ENCODE measurements at places on chromosomes 6 and 20.

DNA sequence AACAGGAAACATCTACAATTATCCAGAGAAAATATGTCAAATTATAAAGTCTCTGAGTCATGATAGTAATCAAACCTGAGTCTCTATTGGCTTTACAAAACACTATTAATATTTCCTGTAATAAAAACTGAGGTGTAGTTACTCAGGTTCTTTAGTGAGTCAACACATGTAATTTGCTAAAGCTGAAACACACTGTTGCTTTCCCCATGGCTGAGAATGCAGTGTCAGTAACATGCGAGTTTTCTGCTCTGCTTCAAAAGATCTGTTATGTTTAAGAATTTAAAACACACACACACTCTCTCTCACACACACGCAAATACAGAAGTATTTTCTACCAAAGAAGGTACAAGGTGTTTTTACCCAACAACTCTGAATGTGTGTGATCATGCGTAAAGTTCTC is 38.6 kb downstream of the ATXN1 start:
- DNase-seq, result no peak

GRCh38 chr20:35238735-35239134 is 12.2 kb downstream of the MMP24 start:
- DNase-seq, result no peak

GRCh38 chr6:16503970-16504415 is 257.3 kb downstream of the ATXN1 start:
- DNase-seq, result peak; percentile 51

GRCh38 chr6:163335671-163336545 is 78.6 kb upstream of the QKI start:
- no peak for DNase-seq

GRCh38 chr20:41373251-41373783 is 6.7 kb upstream of the EMILIN3 start:
- no peak for DNase-seq

- DNase-seq, result peak; percentile 94
These were observed 52.7 kb upstream of the MYB start for GRCh38 chr6:135128268-135128914.

DNA sequence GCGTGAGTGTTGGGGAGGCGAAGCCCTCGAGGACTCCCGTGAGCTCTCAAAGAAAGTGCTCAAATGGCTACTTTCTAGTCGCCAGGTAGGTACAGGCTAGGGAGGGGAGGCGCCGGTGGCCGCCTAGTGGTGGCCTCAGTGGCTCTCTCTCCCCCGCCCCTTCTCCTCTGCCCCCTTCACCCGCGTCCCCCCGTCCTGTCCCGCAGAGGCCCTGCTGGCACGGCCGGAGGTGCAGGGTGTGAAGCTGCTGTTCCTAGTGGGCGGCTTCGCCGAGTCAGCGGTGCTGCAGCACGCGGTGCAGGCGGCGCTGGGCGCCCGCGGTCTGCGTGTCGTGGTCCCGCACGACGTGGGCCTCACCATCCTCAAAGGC is 16.3 kb downstream of the ADISSP start:
- DNase-seq, result no peak

DNA sequence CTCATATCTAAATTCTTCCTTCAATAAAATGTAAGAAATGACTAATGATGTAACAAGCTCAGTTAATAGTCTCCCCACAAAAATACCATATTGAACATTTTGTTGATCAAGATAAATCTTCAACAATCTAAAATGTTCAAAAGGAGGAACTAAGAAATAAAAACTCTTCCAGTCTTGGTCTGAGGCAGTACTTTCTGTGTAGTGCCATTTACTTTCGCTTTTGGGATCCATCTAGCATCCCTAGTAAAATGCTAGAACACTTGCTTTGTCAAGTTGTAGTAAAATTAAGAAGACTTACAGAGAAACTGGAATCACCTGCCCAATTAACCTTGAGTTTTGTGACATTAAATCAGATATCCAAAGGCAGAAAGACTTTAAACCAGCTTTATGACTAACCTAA is 246.4 kb downstream of the KHDRBS2 start:
- no peak for DNase-seq

- DNase-seq, result peak; percentile 45
These were observed 1.3 kb downstream of the TAP1 start for GRCh38 chr6:32852018-32852843.

DNA sequence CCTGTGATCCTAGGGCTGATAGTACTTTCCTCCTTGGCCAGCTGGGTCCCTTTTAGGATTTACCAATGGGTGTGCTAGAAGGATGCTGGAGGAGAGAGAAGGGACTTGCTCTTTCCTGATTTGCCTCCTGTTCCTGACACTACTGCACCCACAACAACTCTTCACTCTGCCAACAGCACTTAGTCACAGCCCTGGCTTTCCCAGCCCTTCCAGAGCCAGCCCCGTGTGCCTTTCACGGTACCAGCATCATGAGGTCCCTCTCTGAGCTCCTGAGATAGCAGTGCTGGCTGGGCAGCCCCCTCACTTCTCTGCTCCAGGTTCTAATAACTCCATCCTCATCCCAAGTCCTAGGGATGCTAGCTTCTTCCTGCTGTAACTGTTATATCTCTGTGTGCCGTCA is 80.9 kb downstream of the DNAH8 start:
- no peak for DNase-seq

DNA sequence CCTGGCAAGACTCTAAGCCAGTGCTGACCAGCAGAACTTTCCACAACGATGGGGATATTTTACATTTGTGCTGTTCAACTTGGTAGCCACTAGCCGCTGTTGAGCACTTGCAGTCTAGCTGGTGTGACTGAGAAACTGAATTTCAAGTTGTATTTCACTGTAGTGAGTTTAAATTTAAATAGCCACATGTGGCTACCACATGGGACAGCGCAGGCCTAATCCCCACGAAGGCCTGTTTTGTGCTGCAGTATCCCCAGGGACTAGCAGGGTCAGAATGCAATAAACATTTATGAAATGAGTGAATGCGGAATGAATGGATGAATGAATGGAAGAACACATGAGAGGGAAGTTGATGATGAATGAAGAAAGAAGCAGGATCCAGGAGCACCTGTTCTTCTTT is 115.8 kb downstream of the TRERF1 start:
- DNase-seq, result no peak

DNA sequence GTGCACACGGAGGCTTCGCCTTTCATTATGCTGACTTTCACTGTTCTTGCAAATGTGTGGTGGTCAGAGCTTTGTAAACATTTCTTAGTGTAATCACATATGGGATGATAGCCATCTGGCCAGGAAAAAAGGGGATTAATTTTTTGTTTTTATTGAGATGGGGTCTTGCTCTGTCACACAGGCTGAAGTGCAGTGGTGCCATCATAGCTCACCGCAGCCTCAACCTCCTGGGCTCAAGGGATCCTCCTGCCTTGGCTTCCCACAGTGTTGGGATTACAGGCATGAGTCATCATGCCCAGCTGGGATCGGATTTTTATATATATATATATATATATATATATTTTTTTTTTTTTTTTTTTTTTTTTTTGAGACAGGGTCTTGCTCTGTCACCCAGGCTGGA is 11.0 kb upstream of the TIAM2 start:
- no peak for DNase-seq

DNA sequence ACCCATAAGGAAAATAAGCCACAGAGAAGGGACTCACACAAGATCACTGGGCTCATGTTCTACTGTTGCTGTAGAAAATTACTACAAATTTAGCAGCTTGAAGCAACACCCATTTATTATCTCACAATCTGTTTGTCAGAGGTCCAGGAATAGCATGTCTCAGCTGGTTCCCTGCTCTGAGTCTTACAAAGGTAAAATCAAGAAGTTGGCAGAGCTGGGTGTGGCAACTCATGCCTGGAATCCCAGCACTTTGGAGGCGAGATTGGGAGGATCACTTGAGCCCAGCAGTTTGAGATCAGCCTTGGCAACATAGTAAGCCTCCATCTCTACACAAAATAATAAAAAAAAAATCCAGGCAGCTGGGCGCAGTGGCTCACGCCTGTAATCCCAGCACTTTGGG is 28.5 kb upstream of the ZNF831 start:
- no peak for DNase-seq

DNA sequence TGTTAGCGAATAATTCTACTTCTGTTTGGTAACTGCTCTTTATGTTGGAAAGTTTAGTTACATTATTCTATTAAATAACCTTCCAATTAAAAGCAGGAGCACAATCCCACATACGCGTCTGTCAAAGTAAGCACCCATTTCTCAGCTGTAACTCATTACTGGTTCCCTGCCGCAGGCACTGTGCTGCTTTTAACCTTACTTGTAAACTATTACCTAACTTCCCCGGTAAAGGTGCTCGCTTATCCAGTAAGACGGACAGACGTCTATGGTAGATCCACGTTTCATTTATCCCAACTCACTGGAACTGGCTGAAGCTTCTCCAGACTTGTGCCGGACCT is 529 bp upstream of the ENPP4 start:
- DNase-seq, result peak; percentile 9

DNA sequence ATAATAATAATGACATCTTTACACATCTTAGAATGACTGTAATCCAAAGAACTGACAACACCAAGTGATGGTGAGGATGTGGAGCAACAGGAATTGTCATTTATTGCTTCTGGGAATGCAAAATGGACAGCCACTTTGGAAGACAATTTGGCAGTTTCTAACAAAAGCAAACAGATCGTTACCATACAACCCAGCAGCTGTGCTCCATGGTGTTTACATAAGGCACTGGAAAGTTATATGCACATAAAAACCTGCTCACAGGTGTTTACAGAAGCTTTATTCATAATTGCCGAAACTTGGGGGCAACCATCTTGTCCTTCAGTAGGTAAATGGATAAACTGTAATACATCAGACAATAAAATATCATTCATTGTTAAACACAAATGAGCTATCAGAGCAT is 18.3 kb upstream of the ASF1A start:
- DNase-seq, result no peak

DNA sequence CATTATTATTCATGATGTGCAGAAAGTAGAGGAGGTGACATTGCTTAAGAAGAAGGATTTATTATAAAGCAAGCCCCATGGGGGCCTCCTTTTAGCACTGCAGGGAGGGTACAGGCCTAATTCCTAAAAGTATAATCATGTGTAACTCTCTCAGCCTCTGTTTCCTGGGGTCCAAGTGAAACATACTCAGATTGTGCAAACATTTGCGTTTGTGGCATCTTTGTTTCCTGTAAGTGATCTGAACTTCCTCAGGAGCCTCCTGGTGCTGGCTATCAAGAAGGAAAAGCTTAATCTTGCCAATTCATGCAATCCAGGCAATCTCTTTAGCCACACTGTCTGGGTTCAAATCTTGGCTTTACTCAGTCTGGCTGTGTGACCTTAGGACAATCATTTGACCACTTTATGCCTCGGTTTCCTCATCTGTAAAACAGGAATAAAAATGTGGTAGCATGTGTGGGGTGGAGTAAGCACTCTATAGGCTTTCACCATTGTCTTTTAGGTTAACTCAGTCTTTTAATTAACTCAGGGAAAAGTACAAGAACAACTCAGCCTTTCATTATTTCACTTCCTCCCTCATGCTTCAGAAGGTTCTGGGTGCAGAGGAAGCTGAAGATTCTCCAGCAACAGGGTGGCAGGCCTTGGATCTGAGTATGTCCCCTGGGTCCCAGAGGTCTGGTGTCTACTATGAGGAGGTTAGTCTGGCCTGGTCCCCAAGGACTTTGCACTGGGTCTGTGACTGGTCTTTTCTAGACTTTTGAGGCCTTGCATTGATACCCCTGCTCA is 831 bp upstream of the SIRPB2 start:
- DNase-seq, result no peak

DNA sequence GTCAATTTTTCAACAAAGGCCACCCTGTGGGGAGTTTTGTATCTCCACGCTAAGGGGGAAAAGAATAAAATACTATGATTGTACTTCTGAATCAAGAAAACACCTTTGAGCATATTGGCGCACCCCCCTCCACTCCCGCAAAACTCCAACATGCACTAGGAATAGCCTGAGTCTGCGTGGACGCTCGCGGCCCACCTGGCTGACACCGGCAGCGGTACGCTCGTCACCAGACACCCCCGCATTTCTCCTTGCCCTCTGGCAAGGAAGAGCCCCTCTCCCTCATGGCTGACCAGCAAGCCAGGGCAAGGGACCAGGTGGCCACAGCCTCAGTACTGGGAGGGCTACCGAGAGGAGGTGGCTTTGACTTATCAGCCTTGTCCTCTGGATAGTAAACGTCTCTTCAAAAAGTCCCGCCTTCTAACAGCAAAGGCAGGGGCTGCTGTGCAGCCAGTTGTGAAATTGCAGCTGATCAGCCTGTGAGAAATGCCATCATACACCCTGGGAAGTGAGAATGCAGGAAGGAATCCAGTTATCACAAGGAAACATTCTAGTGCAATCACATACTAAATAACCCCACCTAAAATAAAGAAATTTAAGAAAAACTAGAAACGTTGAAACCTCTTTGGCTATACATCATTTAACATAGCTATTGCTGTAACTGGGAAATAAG is 84.2 kb downstream of the HUS1B start:
- DNase-seq, result no peak

DNA sequence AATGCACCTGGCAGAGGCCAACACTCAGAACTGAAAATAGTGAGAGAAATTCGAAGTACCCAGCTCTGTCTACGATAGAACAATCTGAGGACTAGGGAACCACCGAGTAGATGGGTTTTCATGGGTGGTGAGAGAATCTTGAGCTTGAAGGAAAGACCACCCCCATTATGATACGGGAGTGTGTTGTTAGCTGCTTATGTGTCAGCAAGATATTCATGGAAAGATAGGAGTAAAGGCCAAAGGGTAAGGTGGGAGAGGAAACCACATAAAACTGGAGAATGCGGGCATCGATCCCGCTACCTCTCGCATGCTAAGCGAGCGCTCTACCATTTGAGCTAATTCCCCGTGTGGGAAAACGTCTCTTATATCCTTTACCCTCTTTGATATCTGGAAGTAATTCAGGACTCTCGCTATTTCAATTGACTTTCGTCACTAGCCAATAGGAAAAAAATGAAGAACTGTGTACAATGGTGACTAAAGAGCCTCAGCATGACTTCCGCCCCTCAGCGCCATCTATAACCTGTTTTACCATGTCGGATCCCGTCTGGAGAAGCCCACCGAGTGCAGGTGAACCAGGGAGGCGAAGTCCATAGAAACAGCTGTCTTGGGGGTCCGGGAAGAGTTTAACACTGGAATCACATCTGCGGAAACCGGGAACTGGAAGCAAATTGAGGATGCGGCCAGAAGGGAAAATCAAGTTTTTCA is 25.0 kb upstream of the ABT1 start:
- DNase-seq, result peak; percentile 85

DNA sequence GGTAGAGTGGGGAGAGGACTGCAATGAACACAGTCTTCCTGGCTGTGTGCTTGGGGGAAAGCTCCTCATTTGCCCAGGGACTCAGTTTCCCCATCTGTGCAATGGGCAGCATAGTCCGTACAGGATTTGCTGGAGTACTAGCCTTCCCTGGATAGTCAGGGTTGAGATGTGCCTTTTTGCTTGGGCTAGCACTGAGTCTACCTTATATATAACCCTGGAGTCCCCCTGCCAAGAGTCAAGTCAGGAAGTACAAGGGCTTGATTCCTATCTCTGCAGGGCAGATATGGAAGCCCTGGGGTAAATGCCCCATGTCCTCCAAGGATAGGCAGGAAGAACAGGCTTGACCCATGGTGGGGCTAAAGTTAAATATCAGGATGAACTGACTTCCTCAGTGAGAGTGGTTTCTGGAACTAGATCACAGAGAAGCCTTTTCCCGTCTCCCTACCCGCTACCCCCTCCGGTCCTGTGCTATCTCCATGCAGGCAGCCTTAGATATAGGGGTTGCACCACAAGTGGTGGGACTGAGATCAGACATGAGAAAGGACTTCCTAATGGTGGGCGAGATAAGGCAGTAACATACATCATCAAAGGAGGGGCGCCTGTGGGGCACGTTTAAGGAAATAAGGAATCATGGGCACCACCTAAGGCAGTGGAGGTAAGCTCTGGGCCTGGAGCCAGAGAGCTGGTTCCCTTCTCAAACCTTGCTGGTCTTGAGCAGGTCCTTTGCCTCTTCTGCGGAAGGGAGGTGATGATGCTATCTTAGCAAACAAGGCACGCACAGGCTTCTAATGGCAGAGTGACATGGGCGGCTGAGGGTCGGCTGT is 157.9 kb downstream of the MRPL14 start:
- no peak for DNase-seq

Measured in activated CD4-positive, alpha-beta T cell treated with anti-CD3 and anti-CD28 coated beads, Interleukin-2, Interleukin-4, amounts not matched to agents 100 ng/mL and 50 ng/mL, durations not matched to agents 16 hours and 8 hours (primary cell).